Activated naive CD8-positive, alpha-beta T cell treated with anti-CD3 and anti-CD28 coated beads, Interleukin-2, amount 10 ng/mL, durations not matched to agents 7 days and 5 days (primary cell): ENCODE measurements at places on chromosomes 7 and 10.

- H3K36me3 ChIP-seq: no peaks in the 10 kb centered on the region
- H3K27me3 ChIP-seq: no peaks in the 10 kb centered on the region
- no peak overlapping the region for H3K4me3 ChIP-seq
Measured at GRCh38 chr7:47441796-47442604, 139.9 kb downstream of the TNS3 start.

DNA sequence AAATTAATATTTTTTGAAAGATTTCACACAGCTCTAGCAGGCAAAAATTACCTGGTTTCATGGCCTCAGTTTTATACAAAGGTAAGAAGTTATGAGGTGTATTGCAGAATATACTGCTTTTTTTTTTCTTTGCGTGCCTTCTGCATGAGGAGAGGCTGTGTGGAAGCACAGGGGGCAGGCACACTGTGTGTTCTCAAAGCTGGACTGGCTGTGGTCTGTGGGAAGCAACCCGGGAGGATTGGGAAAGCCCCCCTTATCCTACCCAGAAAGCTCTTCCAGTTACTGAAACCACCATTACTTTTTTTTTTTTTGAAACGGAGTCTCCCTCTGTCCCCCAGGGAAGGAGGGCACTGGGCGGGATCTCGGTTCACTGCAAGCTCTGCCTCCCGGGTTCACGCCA, 25.0 kb downstream of the ADARB2 start:
- H3K36me3 ChIP-seq: no peaks in the 10 kb centered on the region
- H3K27me3 ChIP-seq: peaks cover 24% of the 10 kb centered on the region
- H3K4me3 ChIP-seq: no peak overlapping the region
- DNase-seq: no peak
- no peak overlapping the region for H3K27ac ChIP-seq
- no peaks in the 10 kb centered on the region for H3K4me1 ChIP-seq

DNA sequence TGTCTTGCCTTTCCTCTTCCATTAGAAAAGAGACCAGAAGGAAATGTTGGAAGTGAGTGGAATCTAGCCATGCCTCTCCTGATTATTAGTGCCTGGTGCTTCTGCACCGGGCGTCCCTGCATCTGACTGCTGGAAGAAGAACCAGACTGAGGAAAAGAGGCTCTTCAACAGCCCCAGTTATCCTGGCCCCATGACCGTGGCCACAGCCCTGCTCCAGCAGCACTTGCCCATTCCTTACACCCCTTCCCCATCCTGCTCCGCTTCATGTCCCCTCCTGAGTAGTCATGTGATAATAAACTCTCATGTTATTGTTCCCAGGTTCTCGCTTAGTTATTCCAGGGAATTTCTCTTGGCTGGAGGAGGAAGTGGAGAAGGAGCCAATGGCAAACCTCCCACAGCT, 4.2 kb downstream of the TMEM176A start:
- no peak for DNase-seq
- no peaks in the 10 kb centered on the region for H3K4me1 ChIP-seq

DNA sequence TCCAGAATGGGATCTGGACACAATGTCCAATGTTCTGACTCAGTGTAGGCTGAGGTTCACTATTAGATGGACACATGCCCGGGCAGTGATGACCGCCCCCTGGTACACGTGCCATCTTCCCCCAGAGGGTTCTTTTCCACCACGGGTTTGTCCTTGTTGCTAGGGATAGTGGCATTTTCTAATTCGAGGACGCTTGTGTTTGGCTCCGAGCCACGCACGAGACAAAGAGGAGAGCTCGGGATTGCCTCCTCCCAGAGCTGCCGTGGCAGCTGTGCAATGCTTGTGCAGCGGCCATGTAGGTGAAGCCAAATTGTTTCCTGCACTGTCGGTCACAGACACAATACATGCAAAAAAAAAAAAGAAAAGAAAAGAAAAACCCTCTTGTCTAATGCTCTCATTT, 207.5 kb downstream of the PAXIP1 start:
- H3K4me1 ChIP-seq: no peaks in the 10 kb centered on the region
- no peak overlapping the region for H3K4me3 ChIP-seq
- peaks cover 3% of the 10 kb centered on the region for H3K27me3 ChIP-seq

GRCh38 chr7:141676618-141677017, 25.3 kb downstream of the DENND11 start:
- H3K4me3 ChIP-seq: no peak overlapping the region
- no peak for DNase-seq
- no peaks in the 10 kb centered on the region for H3K27me3 ChIP-seq
- H3K36me3 ChIP-seq: peaks cover 39% of the 10 kb centered on the region

GRCh38 chr10:106859892-106860652, 304.4 kb downstream of the SORCS1 start:
- no peaks in the 10 kb centered on the region for H3K4me1 ChIP-seq
- H3K27me3 ChIP-seq: no peaks in the 10 kb centered on the region
- no peak for DNase-seq
- H3K27ac ChIP-seq: no peak overlapping the region

DNA sequence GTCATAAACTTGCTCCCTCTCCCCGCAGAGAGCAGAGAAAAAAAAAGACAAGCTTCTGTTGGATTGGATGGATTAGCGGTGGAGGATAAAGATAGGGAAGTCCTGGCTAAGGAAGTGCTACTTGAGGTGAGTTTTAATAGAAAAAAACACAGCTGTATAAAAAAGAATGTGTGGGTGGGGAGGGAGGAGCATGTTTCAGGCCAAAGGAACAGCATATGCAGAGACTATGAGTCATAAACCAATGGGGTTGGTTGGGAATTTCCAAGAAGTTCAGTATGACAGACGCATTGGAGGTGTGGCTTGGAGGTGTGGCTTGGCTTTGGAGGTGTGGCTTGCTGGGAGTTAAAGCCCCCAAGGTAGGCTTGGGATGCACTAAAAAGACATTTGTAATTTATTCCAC, 103.0 kb upstream of the LSM8 start:
- no peak overlapping the region for H3K27ac ChIP-seq
- H3K36me3 ChIP-seq: no peaks in the 10 kb centered on the region
- DNase-seq: no peak
- H3K27me3 ChIP-seq: peaks cover 3% of the 10 kb centered on the region
- H3K4me1 ChIP-seq: peaks cover 3% of the 10 kb centered on the region

- H3K4me3 ChIP-seq: peak overlapping the region; percentile 33
- peaks cover 32% of the 10 kb centered on the region for H3K4me1 ChIP-seq
- H3K27me3 ChIP-seq: peaks cover 2% of the 10 kb centered on the region
- peaks cover 6% of the 10 kb centered on the region for H3K36me3 ChIP-seq
Measured at GRCh38 chr10:49177391-49178355, 10.5 kb downstream of the TMEM273 start.
